Adrenal gland (tissue), 19 donors: ENCODE measurements at places on chromosomes 11 and 22. TPM values are rescaled to one million over a fixed set of nuclear protein-coding genes. Genes with fewer than 3 reads are reported as not detected.
A peak's percentile ranks its signal among the peaks of the same experiment; 100 is the strongest.

Gene C22orf31
- total RNA-seq, result not detected

GRCh38 chr11:128412847-128413791 lies 174.2 kb downstream of the ETS1 start:
- peaks cover 30% of the 10 kb centered on the region for H3K4me1 ChIP-seq
- no peak for DNase-seq
- H3K27me3 ChIP-seq, result no peaks in the 10 kb centered on the region
- H3K27ac ChIP-seq, result no peak overlapping the region

DNA sequence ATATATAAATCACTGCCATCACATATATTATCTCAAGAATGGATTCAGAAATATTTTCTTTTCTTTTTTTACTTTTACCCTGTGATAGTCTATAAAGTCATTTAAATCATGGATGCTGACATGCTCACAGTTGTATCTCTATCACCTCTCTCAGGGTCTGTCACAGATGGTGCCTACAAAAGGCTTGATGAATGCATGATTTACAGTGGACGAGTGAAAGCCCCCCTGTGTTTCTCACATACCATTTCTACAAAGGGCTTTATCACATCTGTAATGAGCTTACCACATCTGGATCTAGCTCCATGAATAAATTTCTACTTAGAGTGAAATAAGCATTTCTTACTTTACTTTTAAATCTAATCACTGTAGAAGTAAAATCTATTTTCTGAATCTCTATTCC lies 121.4 kb upstream of the CARD18 start:
- no peaks in the 10 kb centered on the region for H3K4me1 ChIP-seq
- H3K27me3 ChIP-seq, result no peaks in the 10 kb centered on the region
- no peak overlapping the region for H3K27ac ChIP-seq
- H3K4me3 ChIP-seq, result no peak overlapping the region

DNA sequence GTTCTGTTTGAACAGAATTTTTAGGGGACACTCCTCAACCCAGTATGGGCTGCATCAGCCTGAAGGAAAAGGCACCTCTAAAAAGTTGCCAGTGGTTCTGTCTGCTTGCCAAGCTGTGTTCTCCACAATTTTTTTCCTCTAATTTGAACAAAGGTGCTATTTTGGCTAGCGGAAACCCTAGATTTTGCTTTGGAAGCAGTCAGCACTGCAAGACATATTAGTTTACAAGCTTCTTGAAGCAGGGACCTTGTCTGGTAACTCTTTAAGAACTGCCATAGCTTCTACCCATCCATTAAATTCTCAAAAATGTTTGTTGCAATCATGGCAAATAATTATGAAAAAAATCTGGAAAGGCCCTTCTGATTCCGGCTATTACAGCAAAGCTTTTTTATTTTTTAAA lies 75.6 kb upstream of the HEPHL1 start:
- DNase-seq, result no peak
- no peaks in the 10 kb centered on the region for H3K27me3 ChIP-seq
- H3K4me3 ChIP-seq, result no peak overlapping the region
- no peaks in the 10 kb centered on the region for H3K4me1 ChIP-seq
- H3K27ac ChIP-seq, result no peak overlapping the region
- H3K36me3 ChIP-seq, result no peaks in the 10 kb centered on the region

Gene FGF19
- not detected for total RNA-seq

DNA sequence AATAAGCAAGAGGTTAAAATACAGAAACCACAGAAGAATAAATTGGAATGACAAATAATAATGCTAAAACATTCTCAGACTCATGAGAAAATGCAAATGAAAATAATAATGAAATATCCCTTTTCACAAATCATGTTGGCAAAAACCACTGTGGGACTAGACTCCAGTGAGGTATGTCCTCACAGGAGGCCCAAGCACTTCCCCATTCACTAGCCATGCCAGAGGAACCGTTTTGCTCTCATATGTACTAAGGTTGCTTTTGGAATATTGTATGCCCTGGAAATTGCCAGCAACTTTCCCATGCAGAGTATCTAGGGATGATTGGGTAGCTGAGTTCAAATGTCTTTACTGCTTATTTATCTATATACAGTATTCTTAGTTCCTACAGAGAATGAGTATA lies 106.2 kb upstream of the CHORDC1 start:
- no peaks in the 10 kb centered on the region for H3K36me3 ChIP-seq
- no peaks in the 10 kb centered on the region for H3K4me1 ChIP-seq
- no peak overlapping the region for H3K4me3 ChIP-seq
- no peak for DNase-seq

DNA sequence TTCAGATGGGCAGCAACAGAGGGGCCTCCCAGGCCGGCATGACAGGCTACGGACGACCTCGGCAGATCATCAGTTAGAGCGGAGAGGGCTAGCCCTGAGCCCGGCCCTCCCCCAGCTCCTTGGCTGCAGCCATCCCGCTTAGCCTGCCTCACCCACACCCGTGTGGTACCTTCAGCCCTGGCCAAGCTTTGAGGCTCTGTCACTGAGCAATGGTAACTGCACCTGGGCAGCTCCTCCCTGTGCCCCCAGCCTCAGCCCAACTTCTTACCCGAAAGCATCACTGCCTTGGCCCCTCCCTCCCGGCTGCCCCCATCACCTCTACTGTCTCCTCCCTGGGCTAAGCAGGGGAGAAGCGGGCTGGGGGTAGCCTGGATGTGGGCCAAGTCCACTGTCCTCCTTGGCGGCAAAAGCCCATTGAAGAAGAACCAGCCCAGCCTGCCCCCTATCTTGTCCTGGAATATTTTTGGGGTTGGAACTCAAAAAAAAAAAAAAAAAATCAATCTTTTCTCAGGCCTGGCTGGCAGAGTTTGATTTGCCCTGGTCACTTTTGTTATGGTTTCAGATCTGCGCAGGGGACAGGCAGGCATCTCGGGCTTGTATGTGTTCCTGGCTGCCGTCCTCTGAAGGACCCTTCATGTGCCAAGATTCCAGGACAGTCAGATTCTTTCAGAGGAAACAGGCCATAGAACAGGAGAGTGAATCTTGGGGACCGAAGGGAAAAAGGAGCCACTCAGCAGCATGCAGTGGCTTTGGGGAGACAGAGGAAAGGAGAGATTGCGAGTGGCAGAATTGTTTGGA lies 5.3 kb downstream of the TAGLN start:
- H3K27me3 ChIP-seq, result no peaks in the 10 kb centered on the region
- no peaks in the 10 kb centered on the region for H3K36me3 ChIP-seq
- peak overlapping the region; percentile 62 for H3K27ac ChIP-seq
- H3K4me1 ChIP-seq, result peaks cover 16% of the 10 kb centered on the region

Gene MYO18B
- total RNA-seq, result 0.08 TPM

Gene PANX3
- total RNA-seq, result not detected

Gene TMPRSS5
- 0.43 TPM for total RNA-seq

Gene CBLIF
- total RNA-seq, result not detected

DNA sequence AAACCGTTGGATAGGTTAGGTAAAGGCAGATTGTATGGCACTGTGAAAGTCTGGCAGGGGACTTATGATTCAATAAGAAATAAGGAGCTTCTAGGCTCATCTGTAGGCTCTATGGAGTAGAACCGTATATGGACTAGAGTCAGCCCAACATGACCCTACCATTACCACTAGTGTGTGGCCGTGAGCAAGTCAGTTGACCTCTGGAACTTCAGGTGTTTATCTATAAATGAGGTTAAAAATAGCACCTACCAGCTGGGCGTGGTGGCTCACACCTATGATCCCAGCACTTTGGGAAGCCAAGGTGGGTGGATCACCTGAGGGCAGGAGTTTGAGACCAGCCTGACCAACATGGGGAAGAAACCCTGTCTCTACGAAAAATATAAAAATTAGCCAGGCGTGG lies 4.4 kb downstream of the HINFP start:
- H3K4me1 ChIP-seq, result peaks cover 21% of the 10 kb centered on the region
- H3K27me3 ChIP-seq, result no peaks in the 10 kb centered on the region
- H3K36me3 ChIP-seq, result no peaks in the 10 kb centered on the region
- H3K4me3 ChIP-seq, result no peak overlapping the region
- H3K27ac ChIP-seq, result no peak overlapping the region
- no peak for DNase-seq

DNA sequence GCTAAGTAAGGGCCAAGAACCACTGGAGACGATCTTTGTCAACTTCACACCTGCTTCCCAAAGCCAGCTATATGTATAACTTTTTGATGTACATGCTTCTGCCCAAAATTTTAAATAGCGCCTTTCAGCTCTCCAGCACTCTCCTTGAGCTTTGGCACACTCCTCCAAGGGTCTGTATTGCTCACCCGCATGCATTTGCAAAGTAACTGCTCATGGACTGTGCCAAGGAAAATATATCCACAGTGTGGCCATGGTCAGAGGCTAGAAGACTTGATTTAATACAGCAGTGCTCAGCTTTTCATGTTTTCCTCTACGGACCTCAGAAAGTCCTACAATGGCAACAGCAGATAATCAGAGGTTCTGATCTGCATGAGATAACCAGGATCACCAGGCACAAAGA lies 550.1 kb downstream of the SOX6 start:
- H3K4me3 ChIP-seq, result no peak overlapping the region
- no peaks in the 10 kb centered on the region for H3K27me3 ChIP-seq
- no peak overlapping the region for H3K27ac ChIP-seq
- no peak for DNase-seq
- no peaks in the 10 kb centered on the region for H3K36me3 ChIP-seq

DNA sequence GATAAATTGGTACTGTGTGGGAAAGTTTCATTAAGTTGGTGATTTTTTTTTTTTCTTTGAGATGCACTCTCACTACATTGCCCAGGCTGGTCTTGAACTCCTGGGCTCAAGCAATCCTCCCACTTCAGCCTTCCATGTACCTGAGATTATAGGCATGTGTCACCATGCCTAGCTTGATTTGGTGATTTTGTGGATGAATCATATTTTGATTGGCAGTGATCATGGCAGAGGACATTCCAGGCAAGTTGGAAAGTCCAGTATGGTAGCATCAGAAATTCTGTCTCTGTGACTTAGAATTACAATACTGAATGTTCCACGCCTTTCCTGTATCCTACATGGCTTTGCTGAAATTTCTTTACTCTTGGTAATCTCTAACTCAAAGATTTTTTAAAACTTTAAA lies 49.4 kb downstream of the HORMAD2 start:
- no peak for DNase-seq
- no peaks in the 10 kb centered on the region for H3K36me3 ChIP-seq

GRCh38 chr11:22459048-22459447 lies 120.9 kb downstream of the SLC17A6 start:
- no peak for DNase-seq
- H3K27me3 ChIP-seq, result no peaks in the 10 kb centered on the region
- H3K4me3 ChIP-seq, result no peak overlapping the region
- H3K27ac ChIP-seq, result no peak overlapping the region
- H3K36me3 ChIP-seq, result no peaks in the 10 kb centered on the region

- no peaks in the 10 kb centered on the region for H3K27me3 ChIP-seq
- H3K4me3 ChIP-seq, result no peak overlapping the region
- no peak for DNase-seq
- no peaks in the 10 kb centered on the region for H3K36me3 ChIP-seq
Observed at GRCh38 chr11:100705447-100705846, 18.4 kb downstream of the ARHGAP42 start.

- H3K36me3 ChIP-seq, result no peaks in the 10 kb centered on the region
- no peak overlapping the region for H3K4me3 ChIP-seq
- no peaks in the 10 kb centered on the region for H3K4me1 ChIP-seq
- no peak for DNase-seq
Observed at GRCh38 chr22:24072361-24072760, 61.3 kb downstream of the CABIN1 start.

Gene FZD4
- total RNA-seq, result 12.3 TPM

GRCh38 chr22:30892731-30893221 lies 75.8 kb downstream of the MORC2 start:
- H3K36me3 ChIP-seq, result no peaks in the 10 kb centered on the region
- no peak overlapping the region for H3K27ac ChIP-seq
- no peak overlapping the region for H3K4me3 ChIP-seq
- no peaks in the 10 kb centered on the region for H3K27me3 ChIP-seq

GRCh38 chr11:16793009-16793408 lies 54.6 kb downstream of the C11orf58 start:
- no peak overlapping the region for H3K27ac ChIP-seq
- no peaks in the 10 kb centered on the region for H3K27me3 ChIP-seq
- H3K4me1 ChIP-seq, result peaks cover 4% of the 10 kb centered on the region
- DNase-seq, result no peak

DNA sequence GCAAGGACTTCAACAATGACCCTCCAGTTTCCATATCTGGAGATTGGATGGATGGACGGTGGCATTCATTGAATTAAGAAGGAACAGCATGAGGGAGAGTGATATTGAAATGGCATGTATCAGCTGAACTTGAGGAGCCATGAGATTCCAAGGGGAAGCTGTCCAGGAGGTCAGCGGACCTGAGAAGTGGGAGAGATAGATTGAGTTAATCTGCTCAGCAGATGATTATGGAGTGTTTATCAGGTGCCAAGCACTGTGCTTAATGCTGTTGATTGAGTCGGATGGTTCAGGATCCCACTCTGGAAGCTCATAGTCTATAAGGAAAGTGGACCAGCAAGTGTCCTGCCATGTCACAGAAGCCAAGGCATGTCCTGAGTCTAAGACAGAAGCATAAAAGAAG lies 581.3 kb downstream of the INSC start:
- H3K4me3 ChIP-seq, result no peak overlapping the region
- H3K27ac ChIP-seq, result no peak overlapping the region
- no peak for DNase-seq
- H3K4me1 ChIP-seq, result no peaks in the 10 kb centered on the region

- no peaks in the 10 kb centered on the region for H3K27me3 ChIP-seq
- DNase-seq, result no peak
- no peak overlapping the region for H3K4me3 ChIP-seq
Observed at GRCh38 chr11:107898270-107898669, 30.0 kb upstream of the RAB39A start.

GRCh38 chr11:108873310-108873709 lies 208.4 kb downstream of the DDX10 start:
- no peak overlapping the region for H3K4me3 ChIP-seq
- no peaks in the 10 kb centered on the region for H3K36me3 ChIP-seq
- no peak for DNase-seq

- DNase-seq, result no peak
- peak overlapping the region; percentile 8 for H3K27ac ChIP-seq
- H3K27me3 ChIP-seq, result no peaks in the 10 kb centered on the region
- no peaks in the 10 kb centered on the region for H3K36me3 ChIP-seq
Observed at GRCh38 chr11:76214968-76215548, 8.8 kb upstream of the WNT11 start.

DNA sequence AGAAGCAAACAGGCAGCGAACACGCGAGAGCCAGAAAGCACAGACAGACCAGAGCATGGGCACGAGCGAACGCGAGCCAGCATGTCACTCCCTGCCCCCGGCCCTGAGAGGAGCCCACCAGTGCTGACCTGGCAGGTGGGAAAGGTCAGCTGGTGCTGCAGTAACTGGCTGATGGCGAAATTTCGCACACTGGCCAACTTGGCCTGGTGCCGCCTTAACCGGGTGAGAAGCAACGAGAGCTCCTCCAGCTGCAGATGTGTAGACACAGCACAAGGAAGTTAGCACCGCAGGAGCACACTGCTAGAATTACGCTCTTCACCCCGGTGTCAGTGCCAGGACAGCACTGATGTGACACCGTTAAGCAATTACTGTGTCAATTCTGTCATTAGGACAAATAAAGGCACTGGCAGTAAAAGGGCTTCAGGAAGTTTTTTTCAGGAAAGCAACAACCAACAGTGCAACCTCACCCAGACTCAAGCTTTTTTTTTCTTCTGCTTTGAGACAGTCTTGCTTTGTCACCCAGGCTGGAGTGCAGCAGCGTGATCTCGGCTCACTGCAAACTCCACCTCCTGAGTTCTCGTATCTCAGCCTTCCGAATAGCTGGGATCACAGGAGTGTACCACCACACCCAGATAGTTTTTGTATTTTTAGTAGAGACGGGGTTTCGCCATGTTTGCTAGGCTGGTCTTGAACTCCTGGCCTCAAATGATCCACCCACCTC lies 76.8 kb downstream of the C11orf58 start:
- H3K27me3 ChIP-seq, result no peaks in the 10 kb centered on the region
- peak; percentile 37 for DNase-seq
- H3K4me3 ChIP-seq, result no peak overlapping the region

Gene FJX1
- 37.1 TPM for total RNA-seq
